ENCODE measurements at places on chromosomes 5 and 9. TPM values are rescaled to one million over a fixed set of nuclear protein-coding genes. Genes with fewer than 3 reads are reported as not detected.

ADRB2 gene
- 5.1 TPM for total RNA-seq

DNA sequence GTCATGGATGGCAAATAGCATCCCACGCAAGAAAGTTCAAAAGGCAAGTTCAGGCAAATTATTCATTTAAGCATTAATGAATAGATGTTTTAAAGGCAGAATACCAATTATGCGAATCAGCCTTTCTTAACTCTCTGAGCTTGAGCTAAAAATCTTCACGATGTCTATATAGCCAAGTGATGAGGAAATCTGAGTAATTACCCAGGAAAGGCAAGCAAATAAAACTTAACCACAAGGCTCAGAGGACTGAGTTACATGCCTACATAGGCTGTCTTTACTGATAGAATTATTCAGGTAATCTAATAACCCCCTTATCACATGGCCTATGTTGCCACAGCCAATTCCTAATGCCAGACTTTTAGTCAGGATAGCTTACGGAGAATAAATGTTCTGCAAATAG is 120.8 kb upstream of the MTAP start:
- no peak for DNase-seq

- DNase-seq = no peak
Observed at GRCh38 chr5:71751422-71751821, 32.3 kb downstream of the CARTPT start.

- no peak for DNase-seq
Observed at GRCh38 chr9:130187523-130187846, 15.3 kb downstream of the NCS1 start.

PGM5 gene
- total RNA-seq = 190 TPM

GRM6 gene
- not detected for total RNA-seq

GRCh38 chr5:159400476-159400875 is 70.2 kb upstream of the IL12B start:
- no peak for DNase-seq

DNA sequence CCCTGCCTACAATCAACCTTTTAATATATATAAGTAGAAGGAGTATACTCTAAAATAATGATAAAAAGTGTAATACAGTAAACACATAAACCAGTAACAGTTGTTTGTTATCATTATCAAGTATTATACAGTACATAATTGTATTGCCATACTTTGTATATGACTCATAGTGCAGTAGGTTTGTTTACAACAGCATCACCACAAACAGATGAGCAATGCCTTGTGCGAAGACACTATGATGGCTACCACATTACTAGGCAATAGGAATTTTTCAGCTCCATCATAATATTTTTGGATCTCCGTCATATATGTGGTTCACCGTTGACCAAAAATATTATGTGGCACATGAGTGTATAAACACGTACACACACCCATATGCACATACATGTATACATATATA is 69.7 kb upstream of the APC start:
- DNase-seq = no peak

DNA sequence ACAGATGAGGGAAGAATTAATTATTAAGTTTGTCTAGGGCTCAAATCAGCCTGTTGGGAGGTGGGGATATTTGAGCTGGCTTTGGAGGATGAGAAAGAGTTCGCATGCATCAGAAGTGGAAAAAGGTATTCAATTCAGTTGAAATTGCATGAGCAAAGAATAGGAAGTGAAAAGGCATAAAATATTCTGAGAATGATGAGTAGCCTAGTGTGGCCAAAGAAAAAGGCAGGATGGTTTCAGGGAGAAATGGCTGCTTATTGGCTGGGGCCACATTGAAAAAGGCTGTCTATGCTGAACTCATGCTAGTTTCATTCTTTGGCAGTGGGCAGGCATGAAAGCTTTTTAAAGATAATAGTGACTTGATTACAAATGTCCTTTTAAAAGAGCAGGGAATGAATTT is 235.4 kb upstream of the RIOK2 start:
- no peak for DNase-seq

ALDH1A1 gene
- total RNA-seq = 20.7 TPM

DNA sequence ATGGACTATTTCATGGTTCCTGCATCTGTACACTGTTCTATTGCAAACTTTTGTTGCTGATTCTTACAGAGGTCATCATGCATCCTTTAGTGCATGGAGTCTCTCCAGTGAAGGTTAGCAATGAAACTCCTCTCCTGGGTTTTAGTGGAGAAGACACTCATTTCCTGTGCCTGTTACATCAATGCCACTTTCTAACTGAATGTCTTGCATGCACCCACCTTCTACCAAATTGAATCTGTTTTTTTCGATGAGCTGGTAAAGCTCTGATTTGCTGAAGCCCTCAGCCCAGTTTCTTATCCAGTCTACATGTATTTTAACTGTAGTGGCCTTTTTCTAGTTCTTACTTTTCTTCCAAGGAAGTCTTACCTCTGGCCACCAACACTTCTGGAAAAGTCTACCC is 591.8 kb upstream of the ADAMTS16 start:
- no peak for DNase-seq

- no peak for DNase-seq
Observed at GRCh38 chr9:38343552-38343951, 49.0 kb upstream of the ALDH1B1 start.

OTP gene
- not detected for total RNA-seq

CCDC112 gene
- 5.3 TPM for total RNA-seq

FOXD4L6 gene
- not detected for total RNA-seq

- DNase-seq = no peak
Observed at GRCh38 chr9:34123682-34124081, 2.8 kb downstream of the DCAF12 start.

- DNase-seq = no peak
Observed at GRCh38 chr9:83299571-83299970, 236.6 kb upstream of the RASEF start.

ODF2 gene
- 16.7 TPM for total RNA-seq

MTMR12 gene
- 13.8 TPM for total RNA-seq

- DNase-seq = no peak
Observed at GRCh38 chr9:135664266-135664665, 1.2 kb downstream of the LCN9 start.

CDKN2B-AS1 gene
- total RNA-seq = 0.30 TPM

- peak; percentile 33 for DNase-seq
Observed at GRCh38 chr5:179610109-179610902, 13.2 kb downstream of the HNRNPH1 start.

DNA sequence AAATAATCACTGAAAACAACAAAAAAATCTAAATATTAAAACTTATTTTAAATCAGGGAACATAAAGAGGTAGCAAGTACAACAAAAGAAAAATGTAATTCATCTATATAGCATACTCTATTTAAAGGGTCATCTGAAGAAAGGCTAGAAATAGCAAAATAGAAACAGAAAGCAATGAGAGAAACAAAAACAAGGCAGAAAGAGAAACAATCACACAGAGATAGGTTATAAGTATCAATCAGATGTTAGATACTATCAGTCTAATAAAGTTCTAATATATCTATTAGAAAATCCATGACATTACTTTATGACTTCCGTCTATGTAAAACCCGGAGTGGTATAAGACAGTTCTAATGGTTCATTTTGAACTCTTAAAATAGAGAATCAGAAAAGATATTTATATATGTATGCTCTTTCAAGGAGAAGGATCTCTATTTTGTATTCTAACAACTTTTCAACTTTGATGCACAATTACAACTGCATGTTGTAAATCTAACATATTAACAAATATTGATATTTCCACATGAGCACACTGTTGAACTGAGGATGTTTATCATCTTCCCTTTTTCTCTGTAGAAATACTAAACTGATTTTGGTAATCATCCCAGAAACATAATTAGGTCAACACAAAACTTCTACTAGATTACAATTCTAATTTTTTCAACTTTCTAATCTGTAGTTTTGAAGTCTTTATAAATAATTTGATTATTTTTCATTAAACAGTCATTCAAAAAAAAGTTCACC is 15.8 kb downstream of the RICTOR start:
- DNase-seq = no peak

DNA sequence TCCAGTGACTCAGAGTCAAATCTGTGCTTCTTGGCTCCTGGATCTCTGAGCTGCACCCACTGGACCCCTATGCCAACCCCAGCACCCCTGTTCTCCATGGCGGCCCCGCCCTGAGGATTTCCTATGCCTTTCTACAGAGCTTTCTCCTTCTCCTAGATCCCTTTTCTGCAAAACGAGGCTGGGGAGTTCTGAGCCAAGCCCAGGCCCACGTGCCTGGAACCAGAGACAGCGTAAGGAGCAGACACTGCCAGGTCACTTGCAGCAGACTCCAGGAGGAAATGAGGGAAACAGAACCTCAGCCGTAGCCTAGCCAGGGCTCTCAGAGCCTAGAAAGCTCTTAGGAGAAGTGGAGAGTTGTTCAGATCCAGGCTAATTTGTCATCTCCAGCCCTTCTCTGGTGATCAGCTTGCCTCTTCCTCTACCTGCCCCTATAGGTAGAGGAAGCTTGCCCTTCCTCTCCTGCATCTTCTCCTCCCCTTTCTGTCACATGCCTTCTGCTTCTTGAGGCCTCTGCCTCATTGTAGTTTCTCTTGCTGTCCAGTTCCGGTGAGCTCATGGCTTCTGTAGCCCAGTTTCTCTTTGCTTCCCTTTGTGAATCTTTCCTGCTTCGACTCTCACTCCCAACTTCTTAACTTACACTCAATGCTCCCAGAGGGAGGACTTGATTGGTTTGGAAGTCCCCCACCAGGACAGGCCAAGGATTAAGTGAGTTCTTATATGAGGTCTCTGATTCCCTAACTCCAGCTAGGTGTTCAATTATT is 163.4 kb downstream of the RGS3 start:
- peak; percentile 55 for DNase-seq
